ENCODE measurements at places on chromosomes 1 and 21. TPM values are rescaled to one million over a fixed set of nuclear protein-coding genes. Genes with fewer than 3 reads are reported as not detected.

- DNase-seq: no peak
Measured at GRCh38 chr1:6523566-6523965, 30.7 kb downstream of the NOL9 start.

Gene SH2D2A
- 3.5 TPM for total RNA-seq

Gene PLPPR4
- not detected for total RNA-seq

DNA sequence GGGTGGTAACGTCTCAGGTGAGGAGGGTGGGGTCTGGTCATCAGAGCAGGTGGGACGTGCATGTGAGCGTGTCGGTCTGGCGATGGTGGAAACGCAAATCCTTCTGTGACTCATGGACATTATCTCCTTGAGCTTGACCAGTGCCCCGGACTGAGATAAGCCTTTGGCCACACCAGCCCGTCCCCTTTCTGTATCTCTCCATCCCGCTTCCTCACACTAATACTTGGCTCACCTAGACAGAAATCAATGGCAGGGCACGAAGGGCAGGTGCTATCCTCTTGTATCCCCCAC lies 7.9 kb upstream of the AQP10 start:
- DNase-seq: no peak

Gene RNASEL
- 3.2 TPM for total RNA-seq

DNA sequence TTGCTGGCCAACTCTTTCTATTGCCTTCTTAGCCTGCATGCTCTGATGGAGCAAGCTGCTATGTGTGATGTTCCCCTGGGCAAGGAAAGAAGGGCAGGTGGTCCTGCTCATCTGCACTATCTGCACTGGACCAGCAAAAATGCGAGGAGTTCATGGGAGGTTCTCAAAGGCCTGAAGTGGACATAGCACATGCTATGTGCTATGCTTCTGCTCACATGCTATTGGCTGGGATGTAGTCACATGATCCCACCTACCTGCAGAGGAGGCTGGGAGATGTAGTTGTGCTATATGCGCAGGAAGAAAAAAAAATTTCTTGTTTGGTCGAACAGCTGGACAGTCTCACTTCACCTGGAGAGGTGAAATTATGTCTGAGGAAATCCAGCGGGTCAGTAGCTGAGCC lies 587.7 kb downstream of the MATN1 start:
- DNase-seq: no peak

- no peak for DNase-seq
Measured at GRCh38 chr21:42025376-42026081, 15.4 kb upstream of the ZBTB21 start.

DNA sequence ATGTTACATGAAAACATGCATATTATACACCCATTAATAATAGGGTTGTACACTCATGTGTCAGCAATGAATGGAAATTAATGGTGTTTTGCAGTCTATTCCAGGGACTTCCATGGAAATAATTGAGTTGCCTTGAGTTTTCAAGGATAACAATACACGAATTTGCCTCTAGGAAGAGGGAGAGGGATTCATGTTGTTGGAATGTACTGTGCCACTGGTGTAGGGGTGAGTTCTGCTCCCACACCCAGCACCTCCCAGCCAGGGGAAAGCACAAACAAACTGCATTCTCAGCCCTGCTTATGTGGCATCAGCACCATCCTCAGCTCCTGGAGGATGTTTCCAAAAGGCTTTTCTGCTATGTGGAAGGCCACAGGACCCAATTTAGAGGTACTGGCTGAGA lies 57.8 kb downstream of the BCAR3 start:
- no peak for DNase-seq
